ENCODE measurements at places on chromosomes 6 and 20.

DNA sequence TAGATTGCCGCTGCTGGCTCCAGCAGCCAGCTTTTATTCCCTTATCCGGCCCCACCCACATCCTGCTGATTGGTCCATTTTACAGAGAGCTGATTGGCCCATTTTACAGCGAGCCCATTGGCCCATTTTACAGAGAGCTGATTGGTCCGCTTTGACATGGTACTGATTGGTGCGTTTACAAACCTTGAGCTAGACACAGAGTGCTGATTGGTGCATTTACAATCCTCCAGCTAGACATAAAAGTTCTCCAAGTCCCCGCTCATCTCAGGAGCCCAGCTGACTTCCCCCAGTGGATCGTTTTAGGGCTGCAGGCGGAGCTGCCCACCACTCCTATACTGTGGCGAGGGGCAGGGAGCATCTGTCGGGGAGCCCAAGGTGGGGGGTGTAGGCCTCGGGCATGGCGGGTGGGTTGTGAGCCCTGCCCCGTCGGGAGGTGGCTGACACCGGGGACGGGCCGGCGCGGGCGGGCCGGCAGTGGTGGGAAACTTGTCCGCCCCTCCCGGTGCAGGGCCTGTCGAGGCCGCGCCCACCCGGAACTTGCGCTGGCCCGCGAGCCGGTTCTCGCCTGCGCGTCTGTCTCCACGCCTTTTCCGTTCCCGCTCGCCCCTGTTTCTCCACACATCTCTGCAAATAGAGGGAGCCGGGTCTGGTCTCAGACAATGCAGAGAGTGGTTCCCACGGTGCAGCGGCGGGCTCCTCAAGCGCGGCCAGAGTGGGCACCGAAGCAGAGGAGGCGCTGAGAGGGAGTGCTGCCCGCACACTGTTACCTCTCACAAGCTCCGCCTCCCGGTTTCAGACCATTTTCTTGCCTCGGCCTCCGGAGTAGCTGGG, 86.1 kb upstream of the STMND1 start:
- no peak for DNase-seq

- no peak for DNase-seq
These were observed 60.9 kb downstream of the EPB41L2 start for GRCh38 chr6:131001945-131002660.

- no peak for DNase-seq
These were observed 30.0 kb downstream of the MAP3K5 start for GRCh38 chr6:136762022-136762975.

- no peak for DNase-seq
These were observed 13.2 kb upstream of the TBC1D32 start for GRCh38 chr6:121347484-121347883.

GRCh38 chr6:7166410-7167293, 58.9 kb downstream of the RREB1 start:
- DNase-seq, result no peak

GRCh38 chr6:162862941-162863340, 135.2 kb downstream of the PACRG start:
- no peak for DNase-seq

GRCh38 chr6:10518557-10519407, 2.4 kb upstream of the GCNT2 start:
- no peak for DNase-seq

DNA sequence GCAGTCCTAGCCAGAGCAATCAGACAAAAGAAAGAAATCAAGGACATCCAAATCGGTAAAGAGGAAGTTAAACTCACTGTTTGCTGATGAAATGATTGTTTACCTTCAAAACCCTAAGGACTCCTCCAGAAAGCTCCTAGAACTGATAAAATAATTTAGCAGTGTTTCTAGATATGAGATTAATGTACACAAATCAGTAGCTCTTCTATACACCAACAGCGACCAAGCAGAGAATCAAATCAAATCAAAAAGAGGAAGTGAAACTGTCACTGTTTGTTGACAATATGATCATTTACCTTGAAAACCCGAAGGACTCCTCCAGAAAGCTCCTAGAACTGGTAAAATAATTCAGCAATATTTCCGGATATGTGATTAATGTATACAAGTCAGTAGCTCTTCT, 21.7 kb downstream of the SERPINB9 start:
- no peak for DNase-seq

- DNase-seq, result no peak
These were observed 33.0 kb downstream of the RRBP1 start for GRCh38 chr20:17648791-17649730.

GRCh38 chr6:20340068-20340848, 61.4 kb upstream of the E2F3 start:
- no peak for DNase-seq

- no peak for DNase-seq
These were observed 11.8 kb upstream of the FOXF2 start for GRCh38 chr6:1377526-1377925.

DNA sequence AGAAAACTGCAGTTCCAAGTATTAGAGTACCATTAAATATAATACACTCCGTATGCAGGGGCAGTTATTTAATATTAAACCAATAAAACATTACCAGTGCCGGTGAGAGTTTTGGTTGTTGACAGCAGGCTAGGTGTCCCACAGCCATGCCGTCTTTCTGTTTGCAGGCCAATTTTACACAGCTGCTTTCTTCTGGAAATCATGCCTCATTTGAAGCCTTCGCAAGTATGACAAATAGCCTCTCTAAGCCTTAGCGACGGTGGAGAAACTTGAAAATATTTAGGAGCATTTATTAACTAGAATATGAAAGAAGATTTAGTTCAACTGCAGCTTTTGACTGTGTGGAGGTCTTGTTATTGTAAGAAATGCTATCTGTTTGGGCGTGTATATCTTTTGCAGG, 226.0 kb downstream of the BMP2 start:
- DNase-seq, result no peak

GRCh38 chr6:36269834-36270705, at the start of gene PNPLA1:
Gene PNPLA1, plus strand, starts transcription at chr6:36270060. Its CDS starts 400 bp downstream, at chr6:36270460.
- DNase-seq, result no peak

DNA sequence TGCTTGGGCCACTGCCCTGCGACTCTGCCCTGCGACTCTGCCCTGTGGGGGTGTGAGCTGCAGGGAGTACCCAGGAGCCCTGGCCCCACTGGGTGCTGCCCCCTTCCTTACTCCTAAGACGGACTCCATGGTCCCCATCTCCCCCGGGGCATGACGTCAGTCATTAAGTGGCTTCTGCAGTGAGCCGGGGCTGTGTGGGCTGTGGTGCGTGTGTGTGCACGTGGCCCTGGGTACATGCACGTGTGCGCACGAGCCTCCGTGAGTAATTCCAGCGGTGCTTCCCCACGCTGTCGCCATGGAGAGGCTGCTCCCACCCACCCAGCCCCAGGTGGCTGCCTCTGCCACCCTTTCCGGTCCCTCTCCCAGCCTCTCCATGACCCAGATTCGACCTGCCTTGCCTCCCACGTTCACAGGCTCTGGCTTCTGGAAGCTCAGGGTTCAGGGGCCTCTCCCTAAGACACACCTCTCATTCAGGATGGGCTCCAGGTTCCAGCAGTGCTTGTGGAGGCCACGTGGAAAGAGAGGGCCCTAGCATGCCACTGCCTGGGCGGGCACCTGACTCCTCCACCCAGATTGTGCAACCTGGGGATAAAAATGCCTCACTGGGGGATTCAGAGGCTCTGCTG, 88.3 kb downstream of the DLGAP4 start:
- DNase-seq, result no peak

DNA sequence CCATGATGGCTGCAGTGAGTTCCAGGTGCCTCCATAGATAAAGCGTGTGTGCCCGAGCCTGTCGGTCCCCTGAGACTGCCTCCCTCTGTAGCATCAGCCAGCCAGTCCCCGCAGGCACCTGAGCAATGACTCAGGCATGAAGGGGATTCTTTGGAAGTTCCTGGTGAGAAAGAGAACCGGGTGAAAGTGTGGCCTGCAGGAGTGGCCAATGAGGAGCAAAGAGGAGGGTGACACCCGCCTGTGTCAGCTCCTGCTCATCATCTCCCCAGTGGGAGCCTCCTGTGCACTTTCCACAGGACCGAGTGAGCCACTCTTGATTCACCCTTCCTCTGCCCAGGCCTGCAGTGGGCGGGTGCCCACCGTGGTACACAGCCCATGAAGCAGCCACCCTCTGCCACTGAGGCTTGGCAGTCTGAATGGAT, 71.2 kb upstream of the PTPN1 start:
- DNase-seq, result no peak

- DNase-seq, result no peak
These were observed 78.2 kb upstream of the EEF1E1 start for GRCh38 chr6:8180327-8181159.

DNA sequence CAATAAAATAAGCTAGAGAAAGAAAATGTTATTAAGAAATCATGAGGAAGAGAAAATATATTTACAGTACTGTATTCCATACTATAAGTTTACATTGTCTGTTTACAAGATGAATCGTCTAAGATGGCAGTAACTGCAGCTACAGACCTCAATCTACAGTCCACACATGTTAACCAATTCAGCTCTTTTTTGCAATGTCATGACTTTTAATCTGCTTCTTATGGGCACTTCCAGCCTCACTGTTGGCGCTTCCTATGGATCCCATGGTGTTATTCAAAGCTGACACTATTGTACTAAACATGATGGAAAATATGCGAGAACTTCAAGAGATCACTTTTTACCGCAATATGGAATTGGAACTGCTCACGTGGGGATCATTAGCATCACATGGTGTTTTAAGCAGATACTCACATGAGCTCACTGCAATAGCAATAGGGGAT, 451.5 kb upstream of the CITED2 start:
- no peak for DNase-seq

- no peak for DNase-seq
These were observed 13.4 kb downstream of the AFDN start for GRCh38 chr6:167840160-167840525.
